Activated naive CD4-positive, alpha-beta T cell treated with Interleukin-2 at 50 U/mL for 16 hours (primary cell): ENCODE measurements at places on chromosomes 13 and 19.

GRCh38 chr13:33426131-33426530 is 140.6 kb upstream of the STARD13 start:
- no peak for DNase-seq

- DNase-seq = no peak
Observed at GRCh38 chr13:97354808-97355207, 79.2 kb upstream of the RAP2A start.

DNA sequence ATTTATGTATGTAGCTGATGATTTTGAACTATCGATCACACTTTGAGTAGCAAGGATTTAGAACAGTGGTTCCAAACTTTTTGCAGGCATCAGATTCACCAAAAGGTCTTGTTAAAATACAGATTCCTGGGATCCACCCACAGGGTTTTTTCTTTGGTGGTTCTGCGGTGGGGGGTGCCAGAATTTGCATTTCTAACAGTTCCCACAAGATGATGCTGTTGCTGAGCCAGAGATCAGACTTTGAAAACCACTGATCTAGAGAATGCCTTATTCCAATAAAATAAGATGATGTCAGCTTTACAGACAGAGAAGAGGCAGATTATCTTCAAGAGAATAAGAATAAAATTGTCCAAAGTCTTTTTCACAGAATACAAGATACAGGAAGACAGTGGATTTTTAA is 80.9 kb upstream of the SHISA2 start:
- DNase-seq = no peak

- DNase-seq = peak; percentile 27
Observed at GRCh38 chr19:3506384-3507340, 551 bp downstream of the FZR1 start.

GRCh38 chr19:43152214-43152613 is 34.1 kb downstream of the PSG5 start:
- no peak for DNase-seq

GRCh38 chr19:28977826-28978225 is 235.1 kb downstream of the UQCRFS1 start:
- DNase-seq = no peak
